ENCODE measurements at places on chromosomes 2 and 18.

DNA sequence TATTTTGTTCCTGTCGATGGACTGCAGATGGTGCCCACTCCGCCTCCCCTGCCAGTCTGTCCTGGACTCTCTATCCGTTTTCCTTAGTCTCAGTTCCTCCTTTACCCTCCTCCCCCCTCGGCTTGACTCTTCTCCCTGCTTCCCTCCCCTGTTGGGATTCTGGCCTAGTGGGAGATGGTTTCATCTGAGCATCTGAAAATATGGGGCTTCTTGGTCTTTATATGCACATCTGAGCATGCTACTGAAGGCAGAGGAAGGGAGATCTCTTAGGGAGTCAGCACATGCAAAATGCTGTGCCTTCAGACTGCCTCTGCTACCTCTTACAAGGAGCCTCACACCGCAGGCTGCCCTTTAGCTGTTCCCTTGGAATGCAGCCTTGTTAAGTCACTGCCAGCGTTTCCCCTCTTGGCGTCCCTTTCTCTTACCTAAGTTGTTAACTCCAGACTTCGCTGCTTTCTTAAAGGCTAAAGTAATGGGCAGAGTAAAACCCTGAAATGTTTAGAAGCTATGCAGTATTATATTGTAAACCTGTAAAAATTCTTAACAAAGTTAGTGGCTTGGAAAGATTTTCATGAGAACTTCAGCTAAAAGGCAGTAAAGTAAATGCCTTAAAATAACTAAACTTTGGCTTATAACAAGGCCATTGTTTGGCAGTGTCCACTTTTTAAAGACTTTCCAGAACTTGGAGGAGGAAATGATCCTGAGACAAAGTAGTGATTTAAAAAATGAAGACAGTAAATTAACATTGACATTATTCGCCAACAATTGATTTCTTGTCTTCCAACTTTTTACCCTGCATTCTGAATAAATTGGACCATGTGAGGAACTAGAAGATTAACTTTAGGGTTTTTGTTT is 49.8 kb downstream of the LDLRAD4 start:
- no peak for DNase-seq

DNA sequence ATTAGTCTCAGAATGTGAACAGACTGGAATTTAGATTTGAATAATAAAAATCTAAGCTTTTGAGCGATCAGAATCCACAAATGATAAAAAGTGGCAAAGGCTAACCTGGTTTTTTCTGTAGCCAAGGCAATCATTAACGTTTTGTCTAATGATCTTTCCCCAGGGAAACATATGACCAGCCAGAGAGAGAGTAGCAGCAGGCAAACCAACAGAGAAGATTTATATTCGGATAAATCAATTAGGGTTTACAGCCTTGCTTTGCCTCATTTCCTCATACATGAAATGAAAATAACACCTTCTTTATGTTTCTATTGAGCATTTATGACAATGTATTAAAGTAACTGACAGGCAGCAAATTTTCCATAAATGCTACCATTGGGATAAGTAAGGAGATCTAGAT is 14.5 kb downstream of the TIA1 start:
- DNase-seq, result no peak

DNA sequence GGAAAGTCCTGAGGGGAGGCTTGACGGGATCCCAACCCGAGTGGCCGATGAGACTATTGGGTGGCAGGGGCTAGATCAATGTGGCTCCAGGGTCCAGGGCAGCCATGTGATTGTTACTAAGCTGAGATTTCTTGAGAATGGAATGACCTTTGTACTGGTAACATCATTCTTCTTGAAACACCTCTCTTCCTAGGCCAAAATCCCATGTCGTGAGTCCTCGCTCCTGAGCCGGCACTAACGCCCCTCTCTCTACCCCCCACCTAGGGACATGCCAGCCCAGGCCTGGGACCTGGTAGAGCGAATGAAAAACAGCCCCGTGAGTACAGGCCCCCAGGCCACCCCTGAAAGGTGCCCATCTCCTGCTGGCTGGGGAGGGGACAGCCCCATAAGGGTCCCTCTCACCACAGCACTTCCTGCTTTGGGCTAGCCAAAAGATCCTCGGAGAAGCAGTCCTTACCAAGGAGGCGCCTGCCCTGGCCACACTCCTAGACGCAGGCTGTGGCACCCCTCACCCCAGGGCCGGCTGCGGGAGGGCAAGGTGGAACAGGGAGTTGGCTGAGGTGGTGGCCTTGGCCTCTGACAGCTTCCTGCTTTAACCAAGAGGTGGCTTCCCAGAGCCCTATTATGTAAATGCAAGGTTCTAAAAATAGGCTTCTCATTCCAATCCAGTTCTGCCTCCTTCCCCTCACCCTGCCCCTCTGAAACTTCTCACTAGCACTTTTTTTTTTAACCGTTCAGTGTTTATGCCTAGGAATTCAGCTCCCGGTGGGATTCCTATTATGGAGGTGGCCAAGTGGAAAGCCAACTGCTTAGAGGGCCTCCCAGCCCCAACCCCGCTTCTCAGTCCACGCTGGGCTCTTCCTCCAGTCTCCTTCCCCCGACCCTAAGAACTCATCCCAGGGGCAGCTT is 126.6 kb upstream of the PPP1CB start:
- DNase-seq, result no peak

- no peak for DNase-seq
Measured at GRCh38 chr2:113231064-113231463, 47.7 kb downstream of the PAX8 start.

GRCh38 chr2:96701636-96702035 is 38.2 kb downstream of the LMAN2L start:
- DNase-seq, result no peak

DNA sequence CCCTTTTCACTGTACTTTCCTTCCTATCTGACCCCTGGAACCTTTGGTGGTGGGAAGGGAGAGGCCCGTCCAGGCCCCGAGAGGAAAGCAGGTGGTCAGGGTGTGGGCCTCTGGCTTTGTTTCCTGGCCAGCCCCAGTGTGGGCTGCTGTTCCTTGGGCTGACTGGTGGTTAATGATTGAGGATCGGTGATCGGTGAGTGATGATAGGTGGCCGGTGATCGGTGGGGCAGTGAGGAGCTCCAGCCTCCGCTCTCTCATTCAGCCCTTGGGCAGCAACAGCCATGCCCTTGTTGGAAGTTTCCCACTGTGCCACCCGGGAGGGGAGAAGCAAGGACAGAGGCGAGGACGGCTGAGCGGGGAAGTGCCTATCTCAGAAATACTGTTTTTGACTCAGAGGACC is 7.3 kb downstream of the ACKR3 start:
- no peak for DNase-seq

DNA sequence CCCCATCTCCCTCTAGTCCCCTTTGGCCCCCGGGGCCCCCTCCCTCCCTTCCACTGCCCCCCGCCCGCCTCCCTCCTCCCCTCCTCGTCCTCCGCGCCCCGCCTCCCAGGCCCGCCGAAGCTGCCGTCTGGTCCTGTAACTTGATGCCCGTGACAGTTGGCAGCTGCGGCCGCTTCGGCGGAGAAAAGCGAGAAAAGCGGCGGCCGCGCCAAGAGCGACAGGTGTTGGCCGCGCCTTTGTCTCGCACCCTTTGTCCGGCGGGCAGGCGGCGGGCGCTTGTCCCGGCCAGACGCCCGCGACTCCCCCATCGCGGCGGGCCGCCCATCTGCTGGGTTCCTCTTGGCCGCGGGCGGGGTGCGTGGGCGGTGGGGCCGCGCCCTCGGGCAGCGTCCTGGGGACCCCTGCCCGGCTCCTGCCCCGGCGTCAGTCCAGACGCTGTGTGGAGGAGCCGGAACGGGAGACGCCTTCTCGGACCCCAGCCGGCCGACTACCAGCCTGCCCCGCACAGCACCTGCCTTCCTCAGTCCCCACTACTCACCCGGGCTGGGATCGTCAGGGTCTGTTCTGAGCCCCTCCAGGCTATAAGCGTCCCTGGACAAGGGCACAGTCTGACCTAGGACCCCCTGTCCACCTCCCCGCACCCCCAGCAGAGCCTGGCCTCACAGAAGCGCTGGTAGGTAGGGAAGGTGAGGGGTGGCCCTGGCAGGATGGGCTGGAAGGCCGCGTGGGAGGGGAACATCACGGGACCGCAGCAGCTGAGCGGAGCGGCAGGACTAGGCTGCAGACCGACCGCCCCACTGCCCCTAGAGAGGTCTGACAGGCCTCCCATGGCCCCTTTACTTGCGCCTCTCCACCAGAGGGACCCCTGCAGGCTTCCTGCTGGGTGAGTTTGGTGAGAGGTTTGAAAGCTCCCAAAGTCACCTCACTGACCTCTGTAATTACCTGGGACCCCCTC is 1.2 kb upstream of the HES6 start:
- DNase-seq, result no peak

- DNase-seq, result no peak
Measured at GRCh38 chr2:54497763-54498680, 41.9 kb downstream of the SPTBN1 start.

DNA sequence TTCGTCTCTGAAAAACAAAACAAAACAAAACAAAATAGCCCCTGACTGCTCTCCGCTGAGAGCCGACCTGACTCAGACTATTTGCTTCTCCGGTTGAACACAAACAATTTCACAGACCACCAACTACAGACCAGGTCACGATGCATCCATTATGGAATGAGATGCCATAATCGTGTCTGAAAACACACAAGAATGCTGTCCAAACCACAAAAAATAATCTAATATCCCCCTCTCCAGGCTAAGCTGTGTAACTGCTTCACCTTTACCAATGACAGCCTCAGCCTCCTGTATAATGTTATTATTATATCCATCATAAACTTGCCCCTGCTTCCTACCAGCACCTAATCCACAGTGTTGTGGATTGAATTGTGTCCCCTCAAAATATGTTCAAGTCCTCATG is 114.7 kb downstream of the DNAH6 start:
- no peak for DNase-seq

DNA sequence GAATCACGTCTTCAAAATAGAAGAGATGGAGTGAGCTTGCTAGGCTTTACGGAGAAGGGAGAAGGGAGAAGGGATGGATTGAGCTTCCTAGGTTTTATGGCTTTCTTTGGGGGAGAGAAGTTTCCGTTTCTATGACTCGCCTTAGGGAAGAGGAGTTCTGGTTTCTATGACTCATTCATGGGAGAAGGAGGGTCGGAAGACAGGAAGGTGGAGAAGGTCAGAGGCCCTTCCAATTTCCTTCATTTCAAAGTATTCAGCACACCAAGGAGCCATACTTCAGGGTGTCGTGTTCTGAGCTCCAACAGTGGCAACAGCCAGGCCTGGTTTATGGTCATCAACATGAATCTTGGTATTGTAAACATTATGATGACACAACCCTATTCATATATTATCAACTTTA is 284.7 kb upstream of the VWC2L start:
- DNase-seq, result no peak

DNA sequence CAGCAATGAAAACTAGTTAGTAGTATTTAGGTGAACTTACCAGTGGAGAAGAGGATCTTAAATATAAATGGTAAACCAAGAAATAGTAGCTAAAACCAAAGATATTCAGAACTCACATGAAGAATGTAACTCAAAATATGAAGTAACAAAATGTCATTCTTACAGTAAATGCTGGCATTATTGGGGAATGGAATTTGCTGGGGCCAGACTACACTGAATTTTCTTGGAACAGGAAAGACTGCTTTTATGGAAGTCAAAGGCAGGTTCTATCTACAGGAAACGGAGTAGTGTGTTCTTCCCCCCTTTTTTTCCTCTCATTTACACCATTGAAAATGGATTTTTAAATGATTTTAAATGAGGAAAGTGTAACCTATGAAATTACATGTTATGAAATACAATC is 188.7 kb downstream of the IKZF2 start:
- DNase-seq, result no peak

DNA sequence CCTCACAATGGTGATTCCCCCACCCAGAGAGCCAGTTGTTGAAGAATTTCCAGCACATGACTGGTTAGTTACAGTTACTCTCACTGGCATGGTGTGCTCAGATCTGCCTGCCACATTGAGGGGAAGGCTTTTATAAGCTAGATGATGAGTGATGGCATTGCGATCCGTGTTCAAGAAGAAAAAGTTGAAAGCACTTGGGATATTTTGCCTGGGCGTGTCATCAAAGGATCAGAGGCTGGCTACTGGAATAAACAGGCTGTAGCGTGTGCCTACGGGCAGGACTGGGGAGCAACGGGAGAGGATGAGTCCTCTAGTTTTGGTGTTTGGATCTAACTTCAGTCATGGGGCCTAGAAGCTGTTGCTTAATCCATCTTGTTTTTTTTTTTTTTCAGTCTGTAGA is 175.0 kb downstream of the SETBP1 start:
- DNase-seq, result no peak

Measured in GOT3 (cell line).